Epithelial cell of esophagus (primary cell): ENCODE measurements at places on chromosomes 5 and 9.

DNA sequence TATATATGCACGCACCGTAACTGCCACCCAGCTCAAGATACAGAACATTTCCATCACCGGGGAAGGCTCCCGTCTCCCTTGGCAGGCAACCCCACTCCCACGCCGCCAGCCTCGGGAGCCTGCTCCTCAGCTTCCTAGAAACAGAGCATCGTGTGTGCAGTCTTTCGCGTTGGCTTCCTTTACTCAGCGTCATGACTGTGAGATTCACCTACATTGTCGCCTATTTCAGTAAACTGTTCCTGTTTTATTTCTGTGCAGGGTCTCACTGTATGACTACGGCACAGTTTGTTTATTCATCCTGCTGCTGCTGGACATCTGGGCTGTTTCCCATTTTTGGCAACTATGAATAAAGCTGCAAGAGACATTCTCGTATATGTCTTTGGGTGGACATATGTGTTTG lies 90.7 kb downstream of the STK10 start:
- DNase-seq = no peak

GRCh38 chr5:178467568-178468195 lies 122.5 kb downstream of the COL23A1 start:
- no peak for DNase-seq

GRCh38 chr9:69204849-69205248 lies 30.8 kb downstream of the TJP2 start:
- peak; percentile 60 for DNase-seq

DNA sequence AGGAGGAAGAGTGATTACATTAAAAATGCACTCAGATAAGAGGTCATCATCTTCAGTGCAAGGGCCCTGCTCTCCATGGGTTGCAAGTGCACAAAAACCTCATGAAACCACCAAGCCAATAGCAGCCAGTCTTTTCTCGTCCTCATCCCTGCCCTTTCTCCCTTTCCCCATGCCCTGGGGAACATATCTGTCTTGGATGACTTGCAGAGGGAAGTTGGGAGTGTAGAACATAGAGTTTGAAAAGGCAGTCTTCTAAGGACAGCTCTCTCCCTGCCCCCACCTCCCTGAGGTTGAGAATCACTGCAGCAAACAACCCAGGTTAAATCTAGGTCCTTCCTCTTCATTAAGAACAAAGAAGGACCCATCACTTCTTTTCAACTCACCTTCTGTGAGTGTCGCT lies 22.0 kb downstream of the DDX31 start:
- DNase-seq = no peak

GRCh38 chr9:69582018-69582417 lies 90.2 kb downstream of the APBA1 start:
- DNase-seq = peak; percentile 8

DNA sequence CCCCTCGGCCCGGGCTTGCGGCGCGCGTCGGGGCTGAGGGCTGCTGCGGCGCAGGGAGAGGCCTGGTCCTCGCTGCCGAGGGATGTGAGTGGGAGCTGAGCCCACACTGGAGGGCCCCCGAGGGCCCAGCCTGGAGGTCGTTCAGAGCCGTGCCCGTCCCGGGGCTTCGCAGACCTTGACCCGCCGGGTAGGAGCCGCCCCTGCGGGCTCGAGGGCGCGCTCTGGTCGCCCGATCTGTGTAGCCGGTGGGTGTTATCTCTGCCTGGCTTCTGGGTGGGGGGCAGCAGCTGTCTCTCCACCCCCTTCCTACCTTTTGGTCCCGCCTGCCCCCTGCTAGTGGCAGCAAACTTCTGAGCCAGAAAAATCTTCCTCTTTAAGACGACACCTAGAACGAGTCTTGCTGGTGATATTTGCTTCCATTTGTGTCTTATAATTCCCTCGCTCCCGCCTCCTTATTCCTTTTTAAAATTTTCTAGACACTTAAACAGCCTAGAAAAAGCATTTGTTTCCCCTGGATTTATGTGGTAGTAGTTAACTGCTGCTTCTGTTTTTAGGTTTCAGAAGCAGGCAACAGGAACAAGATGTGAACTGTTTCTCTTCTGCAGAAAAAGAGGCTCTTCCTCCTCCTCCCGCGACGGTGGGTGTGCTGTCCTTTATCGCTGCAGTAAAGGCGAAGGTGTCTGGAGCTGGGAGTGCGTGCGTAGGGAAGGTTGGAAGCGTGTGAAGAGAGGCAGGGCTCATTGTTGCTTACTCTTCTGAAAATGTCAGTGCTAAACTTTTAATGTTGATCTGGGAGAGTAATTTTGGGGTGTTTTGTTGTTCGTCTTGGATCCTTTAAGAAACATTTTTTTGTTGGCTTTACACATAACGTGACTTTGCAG lies 554 bp downstream of the JAK2 start:
- DNase-seq = peak; percentile 62

DNA sequence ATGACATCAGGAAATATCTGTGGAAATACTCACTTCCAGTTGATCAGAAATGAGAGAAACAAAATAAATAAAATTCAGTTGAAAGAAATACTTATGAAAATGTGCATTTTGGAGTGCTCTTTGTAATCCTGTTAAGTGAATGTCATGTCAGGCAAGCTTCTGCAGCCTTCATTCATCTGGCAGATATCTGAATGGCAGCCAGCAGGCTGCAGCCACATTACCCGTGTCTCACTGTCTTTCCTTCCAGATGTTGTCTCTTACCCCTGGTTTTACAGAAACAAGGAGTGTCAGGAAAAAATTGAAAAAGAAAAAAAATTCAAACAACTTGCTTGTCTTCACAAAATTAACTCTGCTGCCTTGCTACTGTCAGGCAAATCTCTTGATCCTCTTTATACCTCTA lies 445.0 kb upstream of the RIOK2 start:
- DNase-seq = no peak

DNA sequence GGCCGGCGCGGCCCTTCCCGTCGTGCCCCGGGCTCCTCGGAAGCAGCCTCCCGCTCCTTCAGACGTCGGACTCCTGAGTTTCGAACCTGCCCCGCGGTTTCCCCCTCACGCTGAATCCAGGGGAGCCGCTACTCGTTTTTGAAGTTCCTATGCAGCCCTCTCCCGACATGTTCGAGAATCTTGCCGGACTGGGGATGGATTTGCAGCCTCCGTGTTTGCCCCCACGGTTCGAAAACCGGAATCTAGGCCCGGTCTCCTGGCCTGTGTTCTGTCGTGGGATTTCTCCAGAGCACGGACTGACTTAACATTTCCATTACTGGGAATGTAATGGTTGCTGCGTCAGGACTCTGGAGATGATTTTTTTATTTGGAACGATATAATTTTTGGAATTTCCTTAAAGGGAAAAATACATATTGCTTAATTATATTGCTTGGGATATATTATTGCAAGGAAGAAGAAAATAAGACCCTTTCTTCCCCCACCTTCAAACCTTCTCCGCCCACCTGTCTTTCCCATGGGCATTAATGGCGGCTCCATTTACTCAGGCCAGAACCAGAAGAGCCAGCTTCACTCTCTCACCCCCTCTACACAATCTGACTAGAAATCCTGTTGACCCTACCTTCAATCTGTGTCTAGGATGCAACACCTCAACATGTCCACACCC lies 8.5 kb upstream of the MGAT1 start:
- no peak for DNase-seq

- DNase-seq = no peak
Observed at GRCh38 chr5:162565-163337, 28.5 kb upstream of the LRRC14B start.

DNA sequence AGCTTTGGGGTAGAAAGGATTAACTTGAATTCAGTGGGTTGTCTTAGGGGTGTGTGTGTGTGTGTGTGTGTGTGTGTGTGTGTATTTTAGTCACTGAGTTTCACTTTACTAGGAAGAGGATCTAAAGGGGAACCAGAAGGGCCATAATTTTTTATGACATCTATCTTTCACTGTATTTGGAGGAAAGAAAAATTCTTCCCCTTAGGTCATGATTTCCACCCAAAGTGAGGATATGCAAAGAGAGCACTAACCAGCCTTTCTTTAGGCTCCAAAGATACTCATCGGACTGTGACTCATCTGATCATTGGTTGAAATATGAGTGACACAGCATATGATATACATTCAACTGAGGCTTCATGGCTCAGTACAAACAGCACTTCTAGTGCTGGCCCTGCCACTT lies 75.2 kb upstream of the RASGRF2 start:
- peak; percentile 56 for DNase-seq

DNA sequence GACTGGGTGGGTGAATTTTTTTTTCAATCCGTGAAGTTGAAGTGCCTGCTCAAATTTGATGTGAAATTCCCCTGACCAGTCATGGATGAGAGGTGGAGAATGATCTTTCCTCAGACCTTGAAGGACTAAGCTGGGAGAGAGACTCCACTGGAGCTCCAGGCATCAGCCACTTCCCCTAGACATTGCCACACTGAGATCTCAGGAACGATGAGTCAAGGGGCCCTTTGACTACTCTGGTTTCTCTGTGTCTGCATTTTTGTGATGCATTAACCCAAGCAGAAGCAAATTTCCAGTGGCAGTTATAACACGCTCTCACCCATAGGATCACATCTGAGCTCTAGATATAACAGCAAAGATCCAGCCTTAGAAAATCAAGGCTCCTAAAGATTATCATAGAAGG lies 171.2 kb upstream of the KIF2A start:
- peak; percentile 62 for DNase-seq

- peak; percentile 84 for DNase-seq
Observed at GRCh38 chr5:155530046-155530445, 516.5 kb downstream of the KIF4B start.

DNA sequence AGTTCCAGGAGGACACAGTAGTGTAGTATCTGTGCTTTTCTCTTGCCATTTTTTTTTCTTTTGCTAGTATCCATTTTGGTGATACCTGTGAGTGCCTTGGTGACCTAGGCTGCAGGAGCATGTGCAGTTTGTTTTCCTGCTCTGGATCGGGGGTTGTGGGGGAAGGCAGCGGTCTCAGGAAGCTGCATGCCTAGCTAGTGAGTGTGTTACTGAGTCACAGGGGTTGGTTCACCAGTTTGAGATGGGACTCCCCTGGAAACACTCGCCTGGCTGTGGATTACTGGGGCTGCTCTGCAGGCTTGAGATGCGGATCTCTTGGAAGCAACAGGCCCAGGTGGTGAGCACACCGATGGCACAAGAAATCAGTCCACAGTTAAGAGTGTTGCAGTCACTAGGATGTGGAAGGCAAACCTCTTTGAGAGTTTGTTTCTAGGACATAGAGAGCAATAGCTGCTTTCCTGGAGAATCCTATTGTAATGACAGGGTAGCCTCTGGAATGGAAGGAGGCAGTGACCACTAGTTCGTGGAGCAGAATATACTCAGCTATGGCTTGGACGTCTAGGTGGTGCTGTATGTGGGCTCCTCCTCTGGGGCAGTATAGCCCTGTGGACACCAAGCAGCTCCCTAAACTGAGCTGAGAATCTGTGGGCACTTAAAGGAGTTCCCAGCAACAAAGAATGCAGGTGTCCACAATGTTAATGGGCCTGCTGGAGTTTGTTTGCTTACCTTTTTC lies 20.0 kb upstream of the SPATA31E1 start:
- DNase-seq = peak; percentile 83

- peak; percentile 88 for DNase-seq
Observed at GRCh38 chr9:83154087-83154736, 91.3 kb upstream of the RASEF start.

DNA sequence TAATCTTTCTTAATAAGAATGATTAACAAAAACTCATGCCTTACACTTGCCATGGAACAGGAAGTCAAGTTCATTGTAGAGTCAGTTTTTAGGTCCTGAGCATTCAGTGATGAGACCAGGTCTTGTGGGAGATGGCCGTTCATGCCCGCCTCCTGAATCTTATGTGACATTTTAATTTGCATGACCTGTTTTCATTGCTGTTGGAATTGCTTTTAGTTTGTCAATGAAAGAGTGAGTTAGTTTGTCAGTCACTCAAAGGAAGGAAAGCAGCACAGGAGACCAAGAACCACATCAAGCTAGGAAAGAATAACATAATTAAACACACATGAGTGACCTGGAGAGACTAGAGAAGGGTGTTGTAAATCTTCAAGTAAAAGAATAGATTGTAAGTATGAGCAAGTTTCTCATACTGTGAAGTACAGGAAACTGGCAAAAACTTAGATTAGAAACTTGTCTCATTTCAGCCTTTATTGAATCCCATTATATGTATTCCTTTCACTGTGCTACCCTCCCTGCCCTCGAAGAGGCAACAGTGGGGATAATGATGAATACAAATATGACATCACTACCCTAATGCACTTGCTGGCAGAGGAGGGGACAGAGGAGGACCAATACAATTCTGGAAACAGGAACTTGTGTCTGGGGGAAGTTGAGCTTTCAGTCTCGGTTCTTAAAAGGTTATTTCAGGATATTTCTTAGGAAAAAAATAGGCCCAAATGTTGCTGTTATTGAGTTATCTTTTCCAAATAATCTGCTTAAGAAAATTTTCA lies 64.3 kb upstream of the C6 start:
- DNase-seq = no peak

GRCh38 chr5:109253262-109253661 lies 156.5 kb downstream of the PJA2 start:
- no peak for DNase-seq

DNA sequence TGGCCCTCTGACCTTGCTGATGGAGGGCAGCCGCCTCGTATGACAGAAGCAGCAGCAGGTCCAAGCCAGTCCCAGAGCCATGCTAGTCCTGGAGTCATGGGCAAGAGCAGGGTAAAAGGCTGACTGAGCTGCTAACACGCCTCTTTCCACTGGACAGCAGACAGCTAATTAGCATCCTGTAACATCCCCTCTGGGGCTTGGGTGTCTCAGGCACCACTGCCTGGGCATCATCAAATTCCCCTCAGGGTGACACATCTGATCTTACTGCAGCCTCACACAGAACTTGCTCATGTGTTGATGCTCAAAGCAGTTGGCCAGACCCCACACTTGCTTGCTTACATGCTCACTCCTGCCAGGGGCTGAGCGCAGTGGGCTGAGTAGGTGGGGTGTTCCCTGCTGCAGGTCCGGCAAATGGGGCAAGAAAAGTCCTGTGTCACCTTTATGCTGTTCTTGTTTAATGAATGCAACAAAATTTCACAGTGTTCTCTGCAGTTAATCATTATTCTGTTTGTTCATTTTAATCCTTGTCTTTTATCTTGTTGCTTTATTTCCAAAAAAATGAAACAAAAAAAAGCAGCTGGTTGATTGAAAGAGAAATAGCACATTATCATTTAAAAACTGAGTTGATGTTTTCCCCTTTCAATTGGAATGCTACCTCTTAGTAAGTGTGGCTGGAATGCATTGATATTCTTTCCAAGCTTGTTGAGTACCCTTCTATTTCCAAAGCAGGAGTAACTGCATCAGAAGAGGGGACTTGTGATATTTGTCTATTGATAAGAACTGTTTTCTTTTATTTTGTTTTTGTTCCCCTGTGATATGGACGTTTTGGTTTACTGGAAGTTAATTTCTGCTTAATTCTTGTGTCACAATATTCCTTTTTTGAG lies 254.1 kb downstream of the CDH18 start:
- DNase-seq = peak; percentile 5

- DNase-seq = peak; percentile 94
Observed at GRCh38 chr9:6230037-6230780, 14.6 kb downstream of the IL33 start.

GRCh38 chr5:8209500-8209899 lies 340.6 kb downstream of the MTRR start:
- no peak for DNase-seq

GRCh38 chr5:120124961-120125360 lies 339.1 kb upstream of the PRR16 start:
- no peak for DNase-seq

GRCh38 chr9:70567511-70567910 lies 153.1 kb upstream of the KLF9 start:
- no peak for DNase-seq
